IPS DF 6.9 (cell line): ENCODE measurements at places on chromosomes 2 and 18.

GRCh38 chr2:12811916-12812315, 95.2 kb downstream of the TRIB2 start:
- no peaks in the 10 kb centered on the region for H3K36me3 ChIP-seq
- H3K27me3 ChIP-seq, result no peaks in the 10 kb centered on the region
- no peaks in the 10 kb centered on the region for H3K4me1 ChIP-seq

- no peak for DNase-seq
- H3K4me3 ChIP-seq, result no peak overlapping the region
- H3K4me1 ChIP-seq, result peaks cover 5% of the 10 kb centered on the region
- H3K27ac ChIP-seq, result no peak overlapping the region
- H3K27me3 ChIP-seq, result no peaks in the 10 kb centered on the region
Observed at GRCh38 chr2:242060212-242060835, 190.8 kb downstream of the RTP5 start.

- H3K4me3 ChIP-seq, result no peak overlapping the region
- no peaks in the 10 kb centered on the region for H3K36me3 ChIP-seq
- H3K27me3 ChIP-seq, result no peaks in the 10 kb centered on the region
- no peaks in the 10 kb centered on the region for H3K4me1 ChIP-seq
- no peak overlapping the region for H3K27ac ChIP-seq
Observed at GRCh38 chr2:7665880-7666279, 748.7 kb downstream of the RNF144A start.

- no peak for DNase-seq
- H3K4me1 ChIP-seq, result no peaks in the 10 kb centered on the region
Observed at GRCh38 chr18:77776104-77776503, 526.5 kb downstream of the GALR1 start.

DNA sequence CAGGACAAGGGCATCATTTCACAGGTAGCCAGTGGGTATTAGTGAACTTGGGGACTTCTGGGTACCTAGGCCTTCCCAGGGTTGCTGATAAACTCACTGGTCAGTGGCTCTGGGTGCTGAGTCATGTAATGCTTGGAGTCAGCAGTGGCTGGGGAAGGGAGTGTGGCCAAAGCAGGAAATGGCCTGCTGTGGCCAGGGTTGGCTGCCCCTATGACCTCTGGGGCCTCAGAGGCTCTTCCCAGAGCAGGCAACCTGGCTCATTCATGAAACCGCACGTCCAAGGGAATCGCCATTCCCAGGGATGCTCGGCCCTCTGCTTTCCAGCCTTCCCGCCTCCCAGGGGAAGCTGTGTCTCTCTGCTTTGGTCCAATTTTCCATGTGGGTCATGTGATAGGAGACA, 294.9 kb downstream of the DYSF start:
- no peaks in the 10 kb centered on the region for H3K4me1 ChIP-seq
- H3K27ac ChIP-seq, result no peak overlapping the region
- no peak for DNase-seq
- no peak overlapping the region for H3K4me3 ChIP-seq
- H3K36me3 ChIP-seq, result no peaks in the 10 kb centered on the region
- no peaks in the 10 kb centered on the region for H3K27me3 ChIP-seq

DNA sequence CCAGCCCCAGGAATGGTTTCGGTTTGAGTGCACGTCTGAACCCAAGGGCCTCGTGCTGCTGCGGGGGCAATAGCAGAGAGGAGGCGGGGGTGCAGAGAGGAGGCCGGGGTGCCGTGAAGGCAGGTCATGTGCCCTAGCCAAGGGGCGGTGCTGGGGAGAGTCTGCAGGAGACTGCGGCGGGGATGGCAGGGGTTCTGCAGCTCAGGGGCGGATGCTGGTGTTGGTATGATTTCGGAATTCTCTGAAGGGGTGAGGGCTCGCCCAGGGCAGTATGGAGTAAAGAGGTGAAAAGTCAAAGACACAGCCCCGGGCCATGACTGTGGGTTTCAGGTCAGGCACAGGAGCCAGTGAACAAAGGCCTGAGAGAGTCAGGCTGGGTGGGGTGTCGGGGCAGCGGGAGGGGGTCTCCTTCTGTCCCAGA, 186.5 kb upstream of the HDAC4 start:
- no peak overlapping the region for H3K27ac ChIP-seq
- no peak for DNase-seq
- H3K36me3 ChIP-seq, result no peaks in the 10 kb centered on the region
- no peak overlapping the region for H3K4me3 ChIP-seq

DNA sequence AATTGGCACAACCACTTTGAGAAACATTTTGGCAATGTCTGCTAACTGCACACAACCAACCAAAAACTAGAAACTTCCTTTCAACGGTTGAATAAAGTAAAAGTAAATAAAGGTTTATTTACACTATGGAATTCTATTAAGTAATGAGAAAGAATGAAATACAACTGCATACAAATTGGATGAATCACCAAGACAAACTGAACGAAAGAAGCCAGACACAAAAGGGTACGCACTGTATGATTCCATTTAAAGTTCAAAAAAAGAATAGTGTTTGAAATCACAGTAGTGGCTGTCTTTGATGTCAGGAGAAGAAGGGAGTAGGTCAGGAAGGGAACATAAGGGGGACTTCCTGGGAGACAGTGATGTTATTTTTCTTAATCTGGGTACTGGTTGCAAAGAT, 46.5 kb upstream of the SULT1C3 start:
- H3K27me3 ChIP-seq, result no peaks in the 10 kb centered on the region
- H3K27ac ChIP-seq, result no peak overlapping the region
- no peaks in the 10 kb centered on the region for H3K36me3 ChIP-seq
- H3K4me3 ChIP-seq, result no peak overlapping the region
- H3K4me1 ChIP-seq, result no peaks in the 10 kb centered on the region

GRCh38 chr2:215653344-215654030, 217.6 kb upstream of the FN1 start:
- no peaks in the 10 kb centered on the region for H3K36me3 ChIP-seq
- H3K27ac ChIP-seq, result no peak overlapping the region
- no peaks in the 10 kb centered on the region for H3K4me1 ChIP-seq
- no peak overlapping the region for H3K4me3 ChIP-seq
- DNase-seq, result no peak

- H3K36me3 ChIP-seq, result no peaks in the 10 kb centered on the region
- no peak for DNase-seq
- no peaks in the 10 kb centered on the region for H3K4me1 ChIP-seq
- no peak overlapping the region for H3K27ac ChIP-seq
- no peaks in the 10 kb centered on the region for H3K27me3 ChIP-seq
Observed at GRCh38 chr2:10989151-10989550, 77.4 kb downstream of the KCNF1 start.

GRCh38 chr2:69026026-69026425, 13.0 kb downstream of the ANTXR1 start:
- no peaks in the 10 kb centered on the region for H3K27me3 ChIP-seq
- no peak overlapping the region for H3K4me3 ChIP-seq
- no peaks in the 10 kb centered on the region for H3K4me1 ChIP-seq
- H3K27ac ChIP-seq, result no peak overlapping the region
- no peak for DNase-seq

DNA sequence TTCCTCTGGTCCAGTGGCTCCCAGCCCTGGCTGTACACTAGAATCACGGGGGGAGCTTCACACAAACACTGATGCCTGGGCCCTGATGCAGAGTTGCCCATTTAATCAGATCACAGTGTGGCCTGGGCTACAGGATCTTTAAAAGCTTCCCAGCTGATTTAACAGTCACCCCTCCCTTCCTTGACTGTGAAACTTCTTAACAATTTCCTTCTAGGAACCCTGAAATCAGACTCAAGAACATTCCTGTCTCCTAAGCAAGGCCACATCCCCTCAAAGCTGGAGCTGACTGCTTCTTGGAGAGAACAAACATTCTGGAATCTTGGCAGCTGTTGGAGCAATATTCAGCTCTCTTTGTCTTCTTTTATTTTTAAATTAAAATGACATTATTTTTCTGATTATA, 88.7 kb downstream of the ADD2 start:
- no peaks in the 10 kb centered on the region for H3K4me1 ChIP-seq
- peaks cover 27% of the 10 kb centered on the region for H3K36me3 ChIP-seq
- DNase-seq, result no peak
- no peaks in the 10 kb centered on the region for H3K27me3 ChIP-seq

- no peaks in the 10 kb centered on the region for H3K36me3 ChIP-seq
- no peaks in the 10 kb centered on the region for H3K4me1 ChIP-seq
- H3K27ac ChIP-seq, result no peak overlapping the region
- H3K27me3 ChIP-seq, result no peaks in the 10 kb centered on the region
- no peak for DNase-seq
- H3K4me3 ChIP-seq, result no peak overlapping the region
Observed at GRCh38 chr2:198277181-198277580, 472.8 kb downstream of the PLCL1 start.

GRCh38 chr2:20034218-20034617, 17.2 kb downstream of the LAPTM4A start:
- H3K4me3 ChIP-seq, result no peak overlapping the region
- no peaks in the 10 kb centered on the region for H3K27me3 ChIP-seq

- H3K27me3 ChIP-seq, result peaks cover 87% of the 10 kb centered on the region
- H3K4me1 ChIP-seq, result peaks cover 15% of the 10 kb centered on the region
- H3K27ac ChIP-seq, result no peak overlapping the region
- no peaks in the 10 kb centered on the region for H3K36me3 ChIP-seq
- no peak for DNase-seq
- peak overlapping the region; percentile 18; the same call in 1 of the 2 replicates for H3K4me3 ChIP-seq
Observed at GRCh38 chr2:118847762-118848172, 319 bp upstream of the EN1 start.

- no peaks in the 10 kb centered on the region for H3K4me1 ChIP-seq
- H3K36me3 ChIP-seq, result no peaks in the 10 kb centered on the region
- no peak overlapping the region for H3K27ac ChIP-seq
Observed at GRCh38 chr2:178057179-178057680, 15.3 kb downstream of the PDE11A start.

DNA sequence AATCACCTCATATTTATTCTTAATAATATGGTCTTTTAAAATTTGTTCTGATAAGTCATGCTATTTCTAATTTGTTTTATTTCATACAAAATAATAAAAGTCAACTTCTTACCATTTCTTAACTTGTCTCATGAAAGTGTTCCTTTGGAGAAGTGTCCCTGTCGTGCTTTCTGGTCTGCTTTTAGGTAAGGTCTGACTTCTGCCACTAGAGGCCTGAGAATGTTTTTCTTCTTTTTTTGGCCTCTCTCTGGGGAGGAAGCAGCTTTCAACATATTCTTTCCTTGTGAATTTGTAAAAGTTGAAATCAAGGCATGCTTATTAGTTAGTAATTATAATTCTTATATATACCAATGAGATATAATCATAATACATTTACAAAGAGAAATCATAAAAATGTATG, 39.4 kb downstream of the MAP2 start:
- H3K4me3 ChIP-seq, result no peak overlapping the region
- H3K27me3 ChIP-seq, result no peaks in the 10 kb centered on the region
- no peak for DNase-seq
- H3K36me3 ChIP-seq, result no peaks in the 10 kb centered on the region

GRCh38 chr18:53457068-53457467, 767.4 kb downstream of the MBD2 start:
- H3K4me1 ChIP-seq, result 0 out of 2 replicates have a peak, but pooled peaks cover 2% of the 10 kb centered on the region
- no peak overlapping the region for H3K27ac ChIP-seq
- DNase-seq, result no peak
- no peaks in the 10 kb centered on the region for H3K27me3 ChIP-seq

GRCh38 chr2:30239308-30239985, 8.1 kb downstream of the LBH start:
- H3K36me3 ChIP-seq, result no peaks in the 10 kb centered on the region
- H3K27me3 ChIP-seq, result no peaks in the 10 kb centered on the region
- H3K27ac ChIP-seq, result no peak overlapping the region
- no peaks in the 10 kb centered on the region for H3K4me1 ChIP-seq
- peak; percentile 77 for DNase-seq
- H3K4me3 ChIP-seq, result no peak overlapping the region

DNA sequence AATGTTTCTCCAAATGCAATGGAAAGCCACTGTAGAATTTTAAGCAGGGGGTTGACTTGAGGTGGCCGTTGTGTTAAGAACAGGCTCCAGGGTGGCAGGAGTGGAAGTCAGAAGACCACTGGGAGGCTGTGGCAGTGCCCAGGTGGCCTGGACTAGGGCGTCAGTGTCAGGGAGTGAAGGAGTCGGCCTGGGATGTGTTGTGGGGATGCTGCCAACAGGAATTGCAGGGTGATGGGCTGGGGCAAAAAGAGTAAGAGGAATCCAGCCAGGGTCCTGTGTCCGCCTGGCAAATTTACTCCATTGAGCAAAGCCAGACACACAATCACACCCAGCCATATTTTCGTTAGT, 55.1 kb downstream of the ACAA2 start:
- DNase-seq, result no peak
- H3K27me3 ChIP-seq, result no peaks in the 10 kb centered on the region
- no peaks in the 10 kb centered on the region for H3K36me3 ChIP-seq
- no peak overlapping the region for H3K27ac ChIP-seq
